ENCODE measurements at places on chromosomes 12 and 14.

GRCh38 chr12:2323532-2324255 is 270.9 kb downstream of the CACNA1C start:
- no peak for DNase-seq

DNA sequence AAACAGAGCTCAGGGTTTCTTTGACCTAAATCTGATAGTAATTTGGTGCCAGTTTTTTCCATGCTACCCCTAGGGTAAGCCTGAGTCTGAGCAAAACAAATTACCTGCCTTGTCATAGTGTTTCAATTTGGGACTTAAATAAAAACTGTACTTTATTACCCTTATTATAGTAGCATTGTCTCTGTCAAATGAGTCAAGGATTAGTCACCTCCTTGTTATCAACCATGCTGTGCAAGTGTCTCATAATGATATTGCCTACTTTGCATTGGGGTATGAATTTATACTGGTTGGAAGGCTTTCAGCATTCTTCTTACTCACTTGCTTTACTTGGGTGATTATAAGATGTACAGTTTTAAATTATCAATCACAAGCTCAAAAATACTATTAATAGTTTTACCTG is 380.0 kb downstream of the LRFN5 start:
- no peak for DNase-seq

DNA sequence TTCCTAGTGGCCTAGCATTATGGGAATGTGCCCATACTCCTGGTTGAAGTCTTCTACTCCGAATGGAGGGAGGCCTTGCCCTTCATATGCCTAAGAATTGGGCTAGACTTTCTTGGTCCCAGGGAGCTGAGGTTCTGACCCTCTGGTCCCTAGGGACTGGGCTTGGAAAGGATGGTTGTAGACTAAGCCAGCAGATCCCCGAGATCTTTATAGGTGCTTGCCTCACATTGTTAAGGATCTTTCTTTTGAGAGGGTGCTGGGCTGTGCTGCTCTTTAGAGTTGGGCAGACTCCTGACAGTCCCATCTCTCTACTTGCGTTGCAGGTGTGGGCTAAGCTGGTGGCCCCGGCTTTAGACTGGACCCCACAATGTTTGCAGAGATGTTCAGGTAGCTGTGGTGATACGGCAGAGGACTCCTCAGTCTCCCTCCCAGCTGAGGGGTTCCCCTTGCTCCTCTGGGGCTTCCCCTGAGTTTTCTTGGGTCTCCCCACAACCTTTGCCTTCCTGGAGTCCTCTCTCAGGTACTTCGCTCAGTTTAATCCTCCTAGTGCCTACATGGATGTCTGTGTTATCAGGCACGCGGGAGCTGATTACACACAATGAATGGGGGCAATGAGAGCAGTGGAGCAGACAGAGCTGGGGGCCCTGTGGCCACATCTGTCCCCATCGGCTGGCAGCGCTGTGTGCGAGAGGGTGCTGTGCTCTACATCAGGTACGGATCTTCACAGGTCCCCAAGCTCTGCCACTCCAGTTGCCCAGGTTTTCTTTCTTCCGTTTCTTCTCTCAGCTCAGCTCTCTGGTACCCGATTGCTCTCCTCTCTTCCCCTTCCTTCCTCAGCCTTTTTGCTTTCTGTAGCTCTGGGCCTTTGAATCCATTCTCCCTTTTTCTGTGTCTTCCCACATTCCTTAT is 1.3 kb downstream of the MBD6 start:
- DNase-seq: no peak

DNA sequence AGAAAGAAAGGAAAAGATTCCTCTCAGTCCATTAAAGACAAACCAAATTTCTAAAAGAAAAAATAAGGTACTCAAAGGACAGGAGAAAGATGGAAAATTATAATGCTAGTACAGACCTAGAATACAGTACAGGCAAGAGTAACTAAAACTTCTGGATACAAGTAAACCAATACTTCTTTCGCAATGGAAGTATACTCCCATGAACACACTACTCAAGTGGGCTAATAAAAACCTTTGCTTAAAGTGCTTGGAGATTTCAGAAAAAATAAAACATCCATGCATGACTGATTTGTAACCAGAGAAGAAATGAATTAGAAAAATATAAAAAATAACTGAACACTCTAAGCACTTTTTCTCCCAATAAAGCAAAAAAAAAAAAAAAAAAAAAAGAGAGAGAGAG is 3.5 kb downstream of the ZBTB25 start:
- no peak for DNase-seq
